Stimulated activated CD4-positive, alpha-beta T cell treated with anti-CD3 and anti-CD28 coated beads, Interleukin-1b, Interleukin-23, amount 100 ng/mL, for 24 hours (primary cell): ENCODE measurements at places on chromosomes 3 and 15.

DNA sequence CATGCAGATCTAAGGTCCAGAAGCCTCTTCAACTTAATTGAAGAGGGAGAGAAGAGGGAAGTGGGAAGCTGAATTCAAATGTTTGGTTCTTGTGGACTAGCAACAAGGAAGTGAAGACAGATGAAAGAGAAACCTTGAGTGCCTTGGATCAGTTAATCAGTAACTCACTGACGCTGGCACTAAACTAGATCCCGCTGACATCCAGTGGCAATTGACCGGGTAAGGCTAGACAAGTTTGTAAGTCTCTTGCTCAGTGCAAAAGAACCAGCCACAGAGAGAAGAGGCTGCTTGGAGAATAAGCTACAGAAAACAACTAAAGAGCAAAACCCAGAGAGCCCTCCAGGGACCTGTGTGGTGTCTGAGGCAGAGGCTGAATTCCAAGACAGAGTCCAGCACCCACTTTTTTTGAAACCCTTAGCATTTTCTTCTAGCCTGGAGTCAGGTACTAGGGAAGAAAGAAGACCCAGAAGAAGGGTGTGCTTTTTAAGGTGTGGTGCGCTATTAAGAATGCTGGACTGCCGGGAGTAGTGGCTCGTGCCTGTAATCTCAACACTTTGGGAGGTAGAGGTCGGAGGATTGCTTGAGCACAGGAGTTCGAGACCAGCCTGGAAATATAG is 6.9 kb downstream of the PLCH1 start:
- no peak for DNase-seq

DNA sequence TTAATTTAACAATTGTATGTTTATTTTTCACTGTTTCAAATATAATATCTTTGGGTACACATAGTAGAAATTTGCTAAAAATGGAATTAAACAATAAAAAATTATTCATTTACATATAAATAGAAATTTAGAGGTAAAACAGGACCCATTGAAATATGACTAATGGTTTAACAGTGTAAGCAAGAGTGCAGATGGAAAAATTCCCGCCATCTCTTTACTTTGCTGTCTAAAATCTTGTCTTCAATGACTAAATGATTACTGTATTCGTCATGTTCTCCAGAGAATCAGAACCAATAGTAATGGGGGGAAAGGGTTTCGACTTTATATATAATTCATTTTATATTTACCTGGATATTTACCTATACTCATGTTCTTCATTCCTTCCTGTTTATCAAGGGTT is 163.1 kb downstream of the IL1RAP start:
- DNase-seq: no peak

- DNase-seq: no peak
These were observed 145.5 kb downstream of the SMAD6 start for GRCh38 chr15:66847565-66847991.

- no peak for DNase-seq
These were observed 10.1 kb upstream of the P2RY12 start for GRCh38 chr3:151394611-151395010.

DNA sequence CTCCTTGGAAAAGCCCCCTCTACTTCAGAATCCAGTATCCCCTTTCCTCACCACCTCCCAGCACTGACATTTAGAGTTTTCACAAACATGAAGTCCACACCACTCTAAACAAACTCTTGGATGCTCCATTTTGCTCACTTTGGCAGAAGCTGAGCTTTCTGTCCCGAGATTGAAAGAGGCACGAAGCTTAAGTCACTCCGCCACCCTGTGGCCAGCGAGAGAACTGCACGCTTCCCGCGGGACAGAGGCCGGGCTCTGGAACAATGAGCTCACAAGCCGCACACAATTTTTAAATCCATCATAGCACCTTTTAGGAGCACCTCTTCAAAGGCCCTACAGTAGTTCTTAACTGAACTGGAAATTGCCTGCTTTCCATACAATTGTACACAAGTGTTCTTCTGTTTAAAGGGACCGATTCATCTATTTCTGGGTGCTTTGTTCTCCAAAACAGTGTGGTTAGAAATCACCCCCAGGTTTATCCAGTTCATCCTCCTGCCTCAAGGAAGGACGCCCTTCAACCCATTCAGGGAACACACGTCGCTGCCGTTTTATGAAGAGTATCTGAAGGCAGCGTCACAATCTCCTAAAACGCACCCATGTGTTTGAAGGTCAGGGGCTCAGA is 226.1 kb downstream of the VPS13C start:
- peak; percentile 61 for DNase-seq

DNA sequence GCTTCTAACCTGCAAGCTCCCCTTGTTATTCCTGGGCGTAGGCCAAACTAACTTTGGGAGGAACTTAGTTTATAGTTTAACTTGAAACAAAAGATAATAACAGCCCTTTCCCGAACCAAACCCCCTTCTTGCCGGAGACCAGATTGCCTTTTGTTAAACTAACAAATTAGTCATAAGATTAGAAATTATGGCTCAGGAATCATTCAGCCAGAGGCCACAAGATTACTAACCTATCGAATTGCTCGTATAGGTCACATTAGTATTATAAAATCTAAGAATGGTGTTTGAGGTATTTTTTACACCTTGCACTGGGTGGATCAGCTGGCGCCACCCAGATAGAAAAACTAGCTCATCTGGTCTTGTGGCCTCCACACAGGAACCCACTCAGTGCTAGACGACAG is 65.3 kb upstream of the RAP2B start:
- DNase-seq: no peak

DNA sequence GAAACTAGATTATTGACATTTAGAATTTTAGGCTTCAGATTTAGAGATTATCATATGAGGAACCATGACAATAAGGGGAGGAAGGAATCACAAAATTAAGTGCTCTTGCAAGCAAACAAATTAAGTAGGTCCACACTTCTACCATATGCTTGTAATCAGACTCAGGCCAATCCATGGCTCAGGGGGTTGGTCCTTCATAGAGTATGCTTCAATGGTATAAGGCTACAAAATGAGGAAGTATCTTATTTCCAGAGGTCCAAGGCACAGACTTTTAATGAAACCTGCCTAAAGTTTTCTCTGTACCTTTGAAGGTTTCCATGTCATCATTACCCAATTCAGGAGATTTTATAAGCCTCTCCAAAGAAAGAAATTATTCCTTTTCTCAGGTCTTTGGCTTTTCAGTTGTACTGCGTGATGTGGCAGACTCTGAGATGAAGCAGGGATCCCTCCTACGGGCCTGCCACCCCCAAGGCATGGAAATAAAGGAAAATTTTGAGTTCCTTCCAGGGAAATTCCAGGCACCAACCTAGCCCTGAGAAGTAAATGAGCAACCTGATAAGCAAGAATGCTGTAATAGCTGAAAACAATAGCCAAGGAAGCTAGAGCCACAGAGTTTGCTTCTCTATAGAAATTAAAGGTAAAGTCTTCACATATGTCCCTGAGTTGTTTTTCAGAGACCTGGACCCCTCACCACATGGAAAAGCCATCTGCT is 36.3 kb downstream of the SERPINI2 start:
- no peak for DNase-seq

- no peak for DNase-seq
These were observed 275.7 kb upstream of the P2RY1 start for GRCh38 chr3:152559246-152559645.

- no peak for DNase-seq
These were observed 121.3 kb downstream of the RPLP1 start for GRCh38 chr15:69573815-69574475.

DNA sequence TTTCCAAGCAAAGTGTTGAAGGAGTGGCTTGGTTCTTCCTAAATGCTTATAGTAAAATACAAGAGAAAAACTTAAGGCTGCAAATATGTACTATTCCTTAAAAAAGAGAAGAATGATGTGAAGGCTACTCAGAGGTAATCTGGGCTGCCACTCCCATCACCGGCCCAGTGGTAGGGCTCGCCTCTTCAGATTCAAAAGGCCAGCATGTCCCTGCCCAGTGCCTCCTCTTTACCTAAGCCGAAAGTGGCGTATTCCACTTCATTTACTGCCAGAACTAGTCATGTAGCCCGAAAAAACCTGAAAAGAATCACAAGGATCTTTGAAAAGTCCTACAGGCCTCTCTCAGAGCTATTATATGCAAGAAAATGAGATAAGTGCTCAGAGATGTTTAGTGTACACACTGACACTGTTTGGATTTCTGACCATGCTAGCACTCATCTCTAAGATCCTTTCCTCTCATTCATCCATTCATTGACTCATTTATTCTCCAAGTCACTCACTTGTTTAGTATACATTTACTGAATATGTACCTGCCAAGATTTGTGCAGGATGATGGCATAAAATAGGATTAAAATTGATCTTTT is 373.3 kb upstream of the THBS1 start:
- no peak for DNase-seq

GRCh38 chr3:45760878-45761711 is 35.2 kb downstream of the SLC6A20 start:
- DNase-seq: no peak

GRCh38 chr15:61169904-61170695 is 59.0 kb downstream of the RORA start:
- DNase-seq: no peak

GRCh38 chr3:180040966-180041365 is 4.2 kb upstream of the PEX5L start:
- DNase-seq: no peak

DNA sequence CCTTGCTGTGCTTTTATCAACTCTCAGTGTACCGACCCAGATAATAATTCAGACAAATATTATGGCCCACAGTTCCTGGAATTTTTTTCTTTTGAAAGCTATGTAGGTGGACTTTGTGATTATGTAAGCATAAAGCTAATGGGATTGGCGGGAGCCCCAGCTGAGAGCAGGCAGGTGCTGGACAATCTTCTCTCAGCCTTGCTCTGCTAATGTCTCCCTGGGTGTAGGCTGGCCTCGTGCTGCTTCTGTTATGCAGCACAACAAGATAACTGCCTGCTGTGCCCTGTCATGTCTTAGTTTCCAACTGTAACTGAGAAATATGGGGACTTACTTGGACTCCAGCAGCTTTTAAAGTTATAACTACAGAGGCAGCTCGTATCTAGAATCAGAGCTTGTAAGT is 415.0 kb downstream of the PDCD6IP start:
- DNase-seq: no peak

DNA sequence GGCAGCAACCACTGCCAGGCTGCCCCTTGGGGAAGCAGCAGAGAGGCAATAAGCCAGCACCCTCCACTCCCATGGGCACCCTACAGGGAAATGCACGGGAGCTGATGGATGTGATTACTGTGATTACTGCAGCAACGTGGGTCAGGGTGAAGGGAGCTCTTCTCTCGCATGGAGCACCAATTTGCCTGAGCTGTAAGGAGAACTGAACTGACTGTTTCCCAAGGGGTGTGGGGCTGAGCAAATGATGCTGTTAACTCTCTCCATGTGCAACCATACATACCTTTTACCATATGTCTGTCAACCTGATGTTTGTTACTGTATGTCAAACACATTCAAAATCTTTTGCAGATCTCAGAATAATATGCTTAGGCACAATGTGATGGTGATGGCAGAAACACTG is 680.6 kb downstream of the SQOR start:
- DNase-seq: no peak

GRCh38 chr3:195762611-195763010 is 41.8 kb downstream of the MUC20 start:
- DNase-seq: no peak

DNA sequence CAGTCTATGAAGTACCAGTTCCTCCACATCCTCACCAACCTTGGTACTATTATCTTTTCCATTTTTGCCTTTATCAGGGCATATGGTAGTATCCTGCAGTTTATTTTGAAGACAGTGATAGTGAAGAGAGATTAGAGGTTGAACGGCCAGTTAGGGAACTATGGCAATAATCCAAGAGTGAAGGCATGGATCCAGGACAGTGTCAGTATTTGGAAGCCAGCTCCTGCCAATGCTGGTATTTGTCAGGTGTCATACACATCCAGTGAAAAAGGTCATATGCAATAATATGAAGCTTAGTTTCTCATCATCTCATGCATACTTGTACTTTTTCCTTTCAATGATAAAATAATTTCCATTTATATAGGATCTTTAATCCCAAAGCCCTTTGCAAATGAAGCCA is 56.8 kb upstream of the KCNMB2 start:
- DNase-seq: no peak

DNA sequence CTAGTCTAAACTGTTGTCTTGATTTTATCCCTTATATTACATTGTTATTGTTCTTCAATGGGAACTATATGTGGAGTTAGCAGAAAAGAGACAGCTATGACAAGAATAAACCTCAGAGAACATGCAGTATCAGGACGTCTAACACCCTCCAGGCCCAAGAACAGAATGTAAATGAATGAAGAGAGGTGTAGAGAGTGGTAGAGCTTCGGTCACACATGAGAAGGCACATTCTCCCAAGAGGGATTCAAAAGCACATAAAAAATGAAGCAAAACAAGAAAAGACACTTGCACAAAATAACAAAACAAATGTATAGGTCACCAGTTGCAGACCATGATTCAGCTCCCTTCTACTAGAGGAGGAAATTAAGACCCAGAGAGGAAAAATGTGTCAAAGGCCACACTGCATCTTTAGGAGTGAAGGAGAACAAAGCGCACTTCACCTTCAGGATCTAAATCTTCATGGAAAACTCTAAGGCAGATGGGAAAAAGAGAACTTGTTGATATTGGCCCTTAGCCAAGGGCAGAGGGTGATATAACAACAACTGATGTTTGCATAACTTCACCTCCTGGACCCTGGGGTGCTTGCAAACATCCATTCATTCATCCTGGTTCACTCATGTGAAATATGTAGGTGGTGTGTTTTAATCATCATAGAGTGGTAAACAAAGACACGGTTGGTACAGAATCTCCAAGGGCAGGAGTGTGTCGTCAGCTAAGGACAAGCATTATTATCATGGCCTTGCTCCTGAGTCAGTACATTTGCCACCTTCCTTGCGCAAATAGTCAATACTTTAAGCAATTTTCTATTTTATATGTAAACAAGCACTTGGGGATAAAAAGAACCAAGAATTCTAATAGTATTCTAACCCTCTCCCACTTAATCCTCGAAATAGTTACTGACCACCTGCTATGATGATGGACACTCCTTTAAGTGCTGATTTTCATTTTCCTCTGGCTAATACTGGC is 8.8 kb downstream of the NEK10 start:
- no peak for DNase-seq

DNA sequence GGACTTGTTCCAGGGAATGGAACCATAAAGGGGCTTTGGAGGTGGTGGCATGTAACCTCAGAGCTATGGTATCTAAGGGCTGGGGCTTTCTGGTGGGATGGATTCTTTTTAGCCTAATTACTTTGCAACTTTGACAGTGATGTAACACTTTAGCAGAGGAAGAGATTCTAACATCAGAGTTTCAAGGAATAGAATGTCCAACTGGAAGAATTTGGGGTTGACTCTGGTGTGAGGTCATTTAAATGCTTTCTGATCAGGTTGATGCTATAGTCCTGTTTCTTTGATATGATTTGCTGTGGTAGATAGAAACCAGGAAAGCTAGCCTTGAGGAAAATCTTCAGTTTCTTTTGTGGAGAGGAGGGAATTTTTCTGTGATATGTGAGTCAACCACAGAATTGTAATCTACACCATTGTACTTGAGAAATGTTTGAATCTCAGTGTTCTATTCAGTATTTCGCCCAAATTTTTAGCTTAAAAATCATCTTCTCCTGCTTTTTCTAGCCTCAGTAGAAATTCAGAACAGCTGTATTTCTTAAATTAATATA is 40.0 kb downstream of the ATP2C1 start:
- no peak for DNase-seq
